ENCODE measurements at places on chromosomes 7 and 10.

- DNase-seq: no peak
These were observed 962.8 kb downstream of the DNAJB9 start for GRCh38 chr7:109532262-109532992.

DNA sequence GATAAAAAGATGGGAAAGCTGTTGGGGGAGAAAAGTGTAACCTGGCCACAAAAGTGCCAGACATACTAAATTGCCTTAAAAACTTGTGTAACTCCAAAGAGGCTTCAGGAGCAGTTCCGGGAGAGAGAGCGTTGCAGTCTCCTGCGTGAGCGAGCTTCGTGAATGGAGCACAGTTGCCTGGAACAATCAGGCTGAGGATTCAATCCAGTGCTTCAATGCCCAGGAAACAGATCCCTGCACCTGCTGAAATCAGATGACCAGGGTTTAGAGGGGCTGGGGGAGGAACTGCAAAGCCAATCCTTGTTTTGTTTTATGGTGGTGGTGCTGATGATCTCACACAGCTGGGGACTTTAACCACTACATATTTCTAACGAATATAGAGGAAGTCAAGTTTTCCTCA lies 398.3 kb downstream of the DPP6 start:
- DNase-seq: no peak

- DNase-seq: no peak
These were observed 5.9 kb downstream of the STAM start for GRCh38 chr10:17649836-17650235.

GRCh38 chr10:60260321-60260720 lies 129.4 kb downstream of the ANK3 start:
- no peak for DNase-seq

DNA sequence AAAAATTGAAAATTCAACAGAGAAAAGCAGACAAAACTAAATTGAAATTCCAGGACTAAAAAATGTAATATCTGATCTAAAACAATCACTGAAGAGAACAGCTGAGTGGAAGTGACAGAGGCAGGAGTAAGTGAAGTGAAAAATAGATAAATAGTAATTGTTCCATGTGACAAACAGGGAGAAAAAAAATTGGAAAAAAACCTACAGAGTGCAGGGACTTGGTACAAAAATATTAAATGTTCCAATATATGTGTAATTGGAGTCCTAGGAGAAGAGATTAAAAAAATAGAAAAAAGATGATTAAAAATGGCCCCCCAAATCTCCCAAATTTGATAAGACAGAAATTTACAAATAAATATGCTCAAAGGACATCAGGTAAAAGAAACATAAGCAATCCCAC lies 63.4 kb upstream of the NAMPT start:
- DNase-seq: no peak

DNA sequence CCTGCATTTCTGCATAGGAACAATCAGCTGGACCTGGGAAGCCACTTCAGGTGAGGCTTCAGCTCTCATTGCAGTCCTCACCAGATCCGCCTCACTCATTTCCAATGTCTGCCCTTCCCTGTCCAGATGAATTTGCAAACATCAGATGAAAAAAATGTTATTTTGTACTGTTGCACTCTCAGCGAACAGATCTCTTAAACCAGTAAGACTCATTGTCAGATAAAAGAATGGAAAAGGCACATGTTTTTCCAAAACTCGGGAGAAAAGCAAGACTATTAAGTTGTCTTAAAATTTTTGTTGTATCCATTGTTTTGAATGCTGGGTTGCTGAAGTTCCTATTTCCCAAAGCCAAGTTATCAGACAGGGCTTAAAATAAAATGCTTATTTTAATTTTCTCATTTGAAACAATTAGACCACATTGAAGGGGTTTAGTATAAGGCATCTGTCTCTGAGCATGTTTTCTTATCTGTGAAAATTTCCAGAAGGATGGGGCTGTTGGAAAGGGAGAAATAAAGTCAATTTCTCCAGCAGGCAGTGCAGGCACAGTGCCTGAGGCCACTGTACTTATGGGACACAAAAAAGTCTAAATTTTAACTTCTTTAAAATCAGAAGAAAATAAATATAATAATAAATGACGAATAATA lies 396.8 kb downstream of the KCNMA1 start:
- no peak for DNase-seq

DNA sequence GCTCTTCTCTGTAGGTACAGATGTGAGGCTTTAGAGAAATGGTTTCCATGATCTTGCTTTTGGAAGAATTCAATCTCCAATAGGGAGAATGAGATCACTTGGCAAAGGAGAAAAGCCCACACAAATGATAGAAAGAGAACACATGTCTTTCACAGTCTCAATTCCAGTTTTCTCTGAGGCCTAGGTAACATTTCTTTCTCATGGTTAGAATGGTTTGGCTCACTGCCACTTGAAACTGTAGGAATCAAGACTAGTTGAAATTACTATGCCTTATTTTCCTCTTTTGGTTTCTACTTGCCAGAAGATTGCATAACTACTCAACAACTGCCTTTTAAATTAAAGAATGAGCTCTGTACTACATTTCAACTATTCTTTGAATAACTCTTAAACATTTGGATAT lies 276.5 kb upstream of the TEX47 start:
- DNase-seq: no peak

GRCh38 chr10:62302760-62303159 lies 34.1 kb upstream of the RTKN2 start:
- DNase-seq: no peak

- DNase-seq: no peak
These were observed 1.2 kb downstream of the JAZF1 start for GRCh38 chr7:28179120-28180030.

All from foreskin fibroblast (primary cell).